ENCODE measurements at places on chromosomes 5 and 9.

DNA sequence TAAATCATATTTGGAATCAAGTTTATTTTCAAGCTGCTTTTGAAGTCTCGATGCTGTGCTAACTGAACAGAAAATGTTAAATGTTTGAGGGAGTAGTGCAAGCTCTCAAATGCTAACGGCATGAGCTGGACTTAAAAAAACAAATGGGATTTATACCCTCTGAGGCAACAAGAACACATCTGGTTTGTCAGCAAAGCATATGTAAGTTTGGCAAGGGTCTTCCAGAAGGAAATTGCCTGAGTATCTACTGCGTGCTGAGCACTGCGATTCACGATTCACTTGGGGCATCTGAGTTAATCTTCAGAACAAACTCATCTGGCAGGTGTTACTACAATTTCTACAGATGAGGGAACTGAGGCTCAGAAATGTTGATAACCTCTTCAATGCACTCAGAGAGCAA, 98.4 kb upstream of the C9orf72 start:
- DNase-seq: no peak

- no peak for DNase-seq
Measured at GRCh38 chr9:98852961-98853360, 45.5 kb downstream of the GALNT12 start.

- peak; percentile 8 for DNase-seq
Measured at GRCh38 chr9:4196886-4197285, 103.0 kb downstream of the GLIS3 start.

GRCh38 chr9:81964218-81965171, 21.2 kb downstream of the SPATA31D3 start:
- DNase-seq: no peak

DNA sequence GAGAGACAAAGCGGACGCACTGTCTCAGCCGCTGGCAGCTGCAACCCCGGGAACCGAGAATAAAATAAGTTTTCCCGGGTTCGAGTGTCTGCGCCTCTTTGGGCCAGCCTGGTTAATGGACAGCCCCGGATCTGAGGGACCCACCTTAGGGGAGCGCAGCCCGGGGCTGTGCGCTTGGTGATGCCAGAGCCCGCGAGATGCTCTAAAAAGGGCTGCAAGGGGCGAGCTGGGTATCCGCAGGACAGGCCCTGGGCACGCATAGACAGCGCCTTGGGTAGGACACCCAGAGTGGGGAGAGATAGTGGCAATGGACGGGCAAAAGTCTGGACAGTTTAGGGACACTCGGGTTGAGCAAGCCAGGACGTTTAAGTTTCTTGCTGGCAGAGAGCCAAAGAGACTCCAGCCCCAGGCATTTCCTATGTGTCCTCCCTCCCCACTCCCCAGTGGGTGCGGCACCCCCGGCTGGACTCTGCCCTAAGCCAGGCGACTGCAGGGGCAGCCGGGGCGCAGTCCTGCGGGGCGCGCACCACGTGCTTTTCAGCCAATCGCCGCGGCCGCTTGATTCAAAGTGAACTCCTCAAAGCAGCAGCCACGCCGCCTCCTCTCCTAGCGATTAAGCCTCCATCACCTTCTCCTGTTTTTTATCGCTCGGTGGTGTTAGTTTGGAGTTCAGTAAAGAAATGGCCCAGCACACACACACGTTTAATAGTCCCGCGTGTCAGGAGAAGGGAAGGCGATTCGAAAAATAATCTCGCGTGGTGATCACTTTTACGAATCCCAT, 616 bp upstream of the ENC1 start:
- DNase-seq: no peak

- DNase-seq: no peak
Measured at GRCh38 chr9:114084282-114085073, 6.4 kb upstream of the AMBP start.

DNA sequence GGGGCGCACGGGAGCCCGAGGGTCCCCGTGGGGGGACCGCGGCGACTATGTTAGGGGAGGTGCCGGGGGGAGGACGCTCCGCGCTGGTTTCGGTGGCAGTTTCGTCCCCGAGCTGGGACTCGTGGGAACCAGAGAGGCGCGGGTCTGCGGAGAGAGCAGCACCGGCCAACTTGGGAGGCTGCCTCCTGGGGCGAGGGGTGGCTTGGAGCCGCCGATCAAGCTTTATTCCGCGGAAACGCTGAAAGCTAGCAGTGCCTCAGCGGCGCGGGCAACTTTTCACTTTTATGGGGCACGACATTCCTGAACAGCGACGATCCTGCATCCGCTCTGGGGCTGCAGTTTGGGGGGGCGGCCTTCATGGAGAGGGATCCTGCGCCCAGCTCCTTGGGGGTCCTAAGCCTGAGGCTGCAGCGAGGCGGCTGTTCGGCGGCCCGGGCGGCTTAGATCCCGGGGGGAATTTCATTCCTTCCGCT, 369 bp downstream of the OCLN start:
- DNase-seq: peak; percentile 60

- DNase-seq: no peak
Measured at GRCh38 chr5:125331987-125332598, 585.7 kb upstream of the ZNF608 start.

- DNase-seq: no peak
Measured at GRCh38 chr9:93555370-93555769, 21.0 kb upstream of the PHF2 start.

DNA sequence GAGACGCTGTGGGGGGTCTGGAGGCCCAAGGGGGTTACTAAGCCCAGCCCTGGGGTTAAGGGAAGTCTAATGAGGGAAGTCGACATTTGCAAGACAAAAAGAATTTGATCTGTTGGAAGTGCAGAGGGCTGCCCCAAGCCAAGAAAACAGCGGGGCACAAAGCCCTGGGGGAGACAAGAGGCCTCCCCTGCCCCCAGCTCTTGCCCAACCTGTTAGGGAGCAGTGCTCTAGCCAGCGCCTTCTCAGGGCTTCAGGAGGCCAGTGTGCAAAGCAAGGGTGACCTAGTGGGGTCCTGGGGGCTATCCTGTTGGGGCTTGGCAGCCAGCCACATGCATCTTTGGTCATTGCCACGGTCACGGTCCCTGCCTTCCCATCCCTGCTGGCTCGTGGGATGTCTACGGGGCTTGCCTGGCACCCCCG, 25.2 kb downstream of the GFI1B start:
- no peak for DNase-seq
